ENCODE measurements at places on chromosomes 2 and 18.

- H3K4me3 ChIP-seq, result no peak overlapping the region
- H3K27ac ChIP-seq, result peak overlapping the region; percentile 2
- no peaks in the 10 kb centered on the region for H3K36me3 ChIP-seq
- peak; percentile 25 for DNase-seq
Observed at GRCh38 chr2:19046986-19047780, 311.2 kb downstream of the OSR1 start.

GRCh38 chr2:108978709-108979111 lies 10.3 kb downstream of the EDAR start:
- H3K4me1 ChIP-seq, result no peaks in the 10 kb centered on the region
- H3K27ac ChIP-seq, result no peak overlapping the region
- no peaks in the 10 kb centered on the region for H3K36me3 ChIP-seq
- DNase-seq, result no peak

GRCh38 chr2:187134306-187134705 lies 285.3 kb upstream of the ZSWIM2 start:
- no peak overlapping the region for H3K27ac ChIP-seq
- no peaks in the 10 kb centered on the region for H3K4me1 ChIP-seq
- DNase-seq, result no peak
- H3K4me3 ChIP-seq, result no peak overlapping the region
- no peaks in the 10 kb centered on the region for H3K36me3 ChIP-seq

GRCh38 chr2:220263300-220263699 lies 635.9 kb downstream of the SLC4A3 start:
- DNase-seq, result no peak
- no peak overlapping the region for H3K4me3 ChIP-seq
- H3K36me3 ChIP-seq, result no peaks in the 10 kb centered on the region
- H3K27me3 ChIP-seq, result no peaks in the 10 kb centered on the region
- no peaks in the 10 kb centered on the region for H3K4me1 ChIP-seq

- no peaks in the 10 kb centered on the region for H3K36me3 ChIP-seq
- no peak for DNase-seq
- peak overlapping the region; percentile 92 for H3K27ac ChIP-seq
- H3K27me3 ChIP-seq, result no peaks in the 10 kb centered on the region
Observed at GRCh38 chr2:64063454-64063853, 44.2 kb upstream of the VPS54 start.

- no peaks in the 10 kb centered on the region for H3K4me1 ChIP-seq
- no peak for DNase-seq
- no peaks in the 10 kb centered on the region for H3K36me3 ChIP-seq
Observed at GRCh38 chr2:209721497-209721896, 50.1 kb upstream of the UNC80 start.

DNA sequence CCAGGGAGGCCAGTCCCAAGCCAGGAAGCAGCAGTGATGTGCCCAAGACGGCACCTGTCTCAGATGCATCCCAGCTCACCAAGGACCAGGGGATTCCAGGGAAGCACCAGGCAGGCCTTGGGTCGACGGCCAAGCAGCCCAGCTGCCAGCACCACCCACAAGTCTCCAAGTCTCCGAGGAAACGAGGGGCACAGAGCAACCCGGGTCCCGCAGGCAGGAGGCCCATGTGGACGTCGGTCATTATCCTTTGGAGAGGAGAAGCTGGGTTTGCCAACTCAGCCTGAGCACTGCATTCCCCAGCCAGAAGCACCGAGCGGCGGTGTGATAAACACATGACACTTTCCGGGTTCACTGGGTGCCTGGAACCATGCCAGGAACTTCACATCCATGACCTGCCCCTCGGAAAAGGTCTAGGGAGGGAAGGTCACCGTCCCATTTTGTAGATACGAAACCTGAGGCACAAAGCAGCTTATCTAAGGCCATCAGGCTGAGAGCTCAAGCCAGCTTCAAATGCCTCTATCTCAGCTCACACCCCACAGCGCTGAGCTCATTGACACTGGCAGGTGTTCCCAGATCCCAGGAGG lies 104.5 kb downstream of the ZNF516 start:
- H3K4me1 ChIP-seq, result no peaks in the 10 kb centered on the region
- H3K4me3 ChIP-seq, result no peak overlapping the region
- no peaks in the 10 kb centered on the region for H3K27me3 ChIP-seq
- H3K36me3 ChIP-seq, result no peaks in the 10 kb centered on the region

GRCh38 chr18:50644807-50645206 lies 84.9 kb downstream of the MAPK4 start:
- DNase-seq, result no peak
- no peaks in the 10 kb centered on the region for H3K36me3 ChIP-seq
- no peak overlapping the region for H3K27ac ChIP-seq
- H3K27me3 ChIP-seq, result no peaks in the 10 kb centered on the region
- H3K4me1 ChIP-seq, result no peaks in the 10 kb centered on the region

DNA sequence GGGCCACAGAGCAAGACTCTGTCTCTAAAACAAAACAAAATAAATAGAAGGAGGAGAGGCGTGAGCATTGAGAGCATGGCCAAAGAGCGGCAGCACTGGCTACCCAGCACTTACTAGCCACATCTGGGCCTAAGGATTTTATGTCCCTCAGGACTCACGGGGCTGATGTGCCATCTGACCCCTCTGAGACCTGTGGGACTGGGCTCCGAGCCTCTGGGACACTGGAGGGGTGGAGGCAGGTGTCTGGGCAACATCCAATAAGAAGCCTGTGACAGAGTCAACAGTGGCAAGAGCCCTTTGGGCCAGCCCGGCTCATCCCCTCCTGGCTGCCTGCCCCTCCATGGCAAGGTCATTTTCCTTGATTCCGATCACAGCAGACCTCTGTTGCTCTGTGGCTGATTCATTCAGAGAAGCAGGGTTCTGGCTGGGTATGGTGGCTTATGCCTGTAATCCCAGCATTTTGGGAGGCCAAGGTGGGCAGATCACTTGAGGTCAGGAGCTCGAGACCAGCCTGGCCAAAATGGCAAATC lies 60.7 kb downstream of the RRM2 start:
- no peak overlapping the region for H3K4me3 ChIP-seq
- no peaks in the 10 kb centered on the region for H3K36me3 ChIP-seq

GRCh38 chr2:143988082-143988481 lies 531.8 kb downstream of the ZEB2 start:
- no peak overlapping the region for H3K27ac ChIP-seq
- no peaks in the 10 kb centered on the region for H3K27me3 ChIP-seq
- no peaks in the 10 kb centered on the region for H3K36me3 ChIP-seq
- DNase-seq, result no peak
- no peaks in the 10 kb centered on the region for H3K4me1 ChIP-seq
- H3K4me3 ChIP-seq, result no peak overlapping the region

DNA sequence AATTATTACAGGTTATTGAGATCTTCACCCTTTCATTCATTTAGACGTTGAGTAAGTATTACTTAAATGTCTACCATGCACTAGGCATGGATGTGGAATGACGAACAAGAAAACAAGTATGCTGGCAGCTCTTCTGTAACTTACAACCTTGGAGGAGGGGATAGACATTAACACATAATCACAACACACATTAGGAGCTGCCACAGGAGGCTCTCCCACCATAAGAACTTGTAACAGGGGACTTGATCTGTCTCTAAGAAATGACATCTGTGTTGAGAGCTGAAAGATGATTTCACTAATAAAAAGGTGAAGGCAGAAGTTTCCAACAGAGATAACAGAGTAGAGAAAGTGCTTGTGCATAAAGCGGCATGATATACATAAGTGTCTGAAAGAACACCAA lies 384.7 kb upstream of the ZEB2 start:
- H3K27ac ChIP-seq, result no peak overlapping the region
- H3K36me3 ChIP-seq, result no peaks in the 10 kb centered on the region
- H3K27me3 ChIP-seq, result no peaks in the 10 kb centered on the region
- no peak overlapping the region for H3K4me3 ChIP-seq
- H3K4me1 ChIP-seq, result no peaks in the 10 kb centered on the region

DNA sequence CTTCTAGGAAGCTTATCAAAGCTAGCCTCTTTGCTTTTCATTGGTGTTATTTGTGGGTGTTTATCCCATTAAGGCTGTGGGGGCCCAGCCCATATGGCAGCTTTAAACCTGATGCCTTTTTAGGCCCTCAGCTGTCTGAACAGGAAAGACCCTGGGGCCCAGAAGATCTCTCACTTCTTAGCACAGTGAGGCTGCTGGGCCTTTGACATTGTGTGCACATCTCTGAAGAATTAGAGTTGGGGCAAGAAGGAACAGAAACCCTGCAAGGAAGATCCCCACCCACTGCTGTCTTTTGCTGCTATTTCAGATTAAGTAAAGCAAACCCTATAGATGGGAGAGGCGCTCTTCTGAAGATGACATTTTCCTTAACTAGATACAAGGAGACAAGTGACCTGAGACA lies 250.0 kb downstream of the SMAD2 start:
- H3K36me3 ChIP-seq, result no peaks in the 10 kb centered on the region
- no peak overlapping the region for H3K27ac ChIP-seq
- no peaks in the 10 kb centered on the region for H3K27me3 ChIP-seq
- no peak overlapping the region for H3K4me3 ChIP-seq
- DNase-seq, result no peak
- H3K4me1 ChIP-seq, result no peaks in the 10 kb centered on the region

GRCh38 chr2:56376699-56377665 lies 193.2 kb downstream of the CCDC85A start:
- no peak overlapping the region for H3K4me3 ChIP-seq
- no peaks in the 10 kb centered on the region for H3K27me3 ChIP-seq
- no peak overlapping the region for H3K27ac ChIP-seq

DNA sequence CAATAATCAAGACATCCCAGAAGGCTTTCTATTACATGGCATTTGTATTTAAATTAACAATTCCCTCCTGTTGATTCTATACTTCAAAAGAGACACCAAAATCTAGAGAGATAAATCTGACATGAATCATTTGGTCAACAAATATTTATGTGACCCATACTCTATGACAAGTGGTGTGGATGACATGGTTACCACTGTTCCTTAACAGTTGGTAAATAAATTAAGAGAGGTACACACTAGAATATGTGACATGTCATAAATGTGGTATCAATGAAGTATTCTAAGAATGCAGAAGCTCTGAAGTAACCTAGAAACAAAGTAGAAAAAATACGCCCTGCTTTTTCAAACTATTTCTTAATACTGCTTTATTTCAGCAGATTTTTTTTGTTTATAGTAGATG lies 255.4 kb downstream of the EXOC6B start:
- no peaks in the 10 kb centered on the region for H3K36me3 ChIP-seq
- H3K27ac ChIP-seq, result no peak overlapping the region
- no peak overlapping the region for H3K4me3 ChIP-seq
- DNase-seq, result no peak

DNA sequence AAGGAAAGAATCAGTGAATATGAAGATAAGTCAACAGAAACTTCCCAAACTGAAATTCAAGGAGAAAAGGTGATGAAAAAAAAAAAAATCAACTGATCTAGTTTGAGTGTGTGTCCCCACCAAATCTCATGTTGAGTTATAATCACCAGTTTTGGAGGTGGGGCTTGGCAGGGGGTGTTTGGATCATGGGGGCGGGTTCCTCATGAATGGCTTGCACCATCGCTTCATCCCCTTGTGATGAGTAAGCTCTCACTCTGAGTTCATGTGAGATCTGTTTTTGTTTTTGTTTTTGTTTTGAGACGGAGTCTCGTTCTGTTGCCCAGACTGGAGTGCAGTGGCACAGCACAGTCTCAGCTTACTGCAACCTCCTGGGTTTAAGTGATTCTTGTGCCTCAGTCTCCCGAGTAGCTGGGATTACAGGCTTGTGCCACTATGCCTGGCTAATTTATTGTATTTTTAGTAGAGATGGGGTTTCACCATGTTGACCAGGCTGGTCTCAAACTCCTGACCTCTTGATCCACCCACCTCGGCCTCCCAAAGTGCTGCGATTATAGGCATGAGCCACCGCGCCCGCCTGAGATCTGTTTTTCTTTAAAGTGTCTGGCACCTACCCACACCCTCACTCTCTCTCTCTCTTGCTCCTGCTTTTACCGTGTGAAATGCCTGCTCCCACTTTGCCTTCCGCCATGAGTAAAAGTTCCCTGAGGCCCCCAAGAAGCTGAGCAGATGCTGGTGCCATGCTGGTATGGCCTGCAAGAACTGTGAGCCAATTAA lies 4.0 kb upstream of the SLC66A2 start:
- H3K4me3 ChIP-seq, result no peak overlapping the region
- DNase-seq, result no peak
- H3K36me3 ChIP-seq, result no peaks in the 10 kb centered on the region
- H3K4me1 ChIP-seq, result peaks cover 11% of the 10 kb centered on the region

DNA sequence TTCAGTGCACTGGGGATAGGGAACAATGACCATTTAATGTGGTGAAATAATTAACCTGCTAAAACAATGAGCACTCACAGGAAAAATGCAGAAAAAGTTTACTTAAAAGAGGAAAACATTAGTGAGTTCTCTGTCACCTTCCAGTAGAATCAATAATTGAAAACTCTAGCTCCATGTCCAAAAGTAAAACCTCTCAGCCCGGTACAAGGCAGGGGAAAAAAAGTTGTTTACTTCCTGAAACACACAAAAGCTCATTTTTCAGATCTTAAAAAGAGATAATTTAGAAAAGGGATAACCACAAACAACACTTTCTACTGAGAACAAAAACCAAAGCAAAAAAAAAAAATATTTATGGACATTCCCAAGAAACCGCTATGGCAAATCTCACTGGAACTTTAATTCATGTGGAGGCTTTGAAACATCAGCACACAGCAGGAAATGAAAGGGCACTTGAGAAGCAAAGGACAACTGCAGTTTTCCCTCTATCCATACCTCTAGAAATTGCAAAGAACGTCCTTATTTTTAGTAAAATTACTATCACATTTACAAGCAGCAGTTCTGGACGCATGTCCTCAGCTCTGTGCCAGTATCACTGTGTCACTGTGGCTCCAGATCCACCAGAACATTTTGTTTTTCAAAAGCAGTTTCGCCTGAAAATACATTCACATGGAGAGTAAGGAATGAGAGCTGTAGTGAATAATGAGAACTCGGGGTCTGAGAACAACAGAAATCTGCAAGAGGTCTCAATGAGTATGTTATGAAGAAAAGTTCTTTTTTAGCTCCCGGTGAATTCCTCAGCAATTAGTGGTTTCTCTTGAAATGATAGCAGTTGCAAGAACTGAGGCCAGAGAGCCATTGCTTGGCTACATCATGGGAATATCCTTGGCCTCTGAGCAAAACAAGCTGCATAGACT lies 44.7 kb upstream of the DNAH7 start:
- H3K4me3 ChIP-seq, result peak overlapping the region; percentile 40
- H3K27me3 ChIP-seq, result no peaks in the 10 kb centered on the region
- H3K27ac ChIP-seq, result peak overlapping the region; percentile 98
- no peaks in the 10 kb centered on the region for H3K36me3 ChIP-seq

DNA sequence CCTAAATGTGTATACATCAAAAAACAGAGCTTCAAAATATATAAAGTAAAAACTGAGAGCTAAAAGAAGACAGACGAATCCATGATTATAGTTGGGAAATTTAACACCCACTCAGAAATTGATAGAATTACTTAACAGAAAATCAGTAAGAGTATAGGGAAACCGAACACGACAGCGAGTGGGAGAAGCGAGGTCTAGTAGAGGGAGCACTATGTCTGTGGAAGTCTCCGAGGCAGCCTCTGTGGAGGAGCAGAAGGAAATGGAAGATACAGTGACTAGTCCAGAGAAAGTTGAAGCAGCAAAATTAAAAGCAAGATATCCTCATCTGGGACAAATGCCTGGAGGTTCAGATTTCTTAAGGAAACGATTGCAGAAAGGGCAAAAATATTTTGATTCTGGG lies 38.8 kb downstream of the NMS start:
- no peak for DNase-seq
- H3K4me1 ChIP-seq, result no peaks in the 10 kb centered on the region
- H3K27ac ChIP-seq, result no peak overlapping the region
- no peaks in the 10 kb centered on the region for H3K27me3 ChIP-seq
- no peak overlapping the region for H3K4me3 ChIP-seq

- no peaks in the 10 kb centered on the region for H3K27me3 ChIP-seq
- DNase-seq, result no peak
- H3K36me3 ChIP-seq, result no peaks in the 10 kb centered on the region
- no peak overlapping the region for H3K4me3 ChIP-seq
- no peak overlapping the region for H3K27ac ChIP-seq
- H3K4me1 ChIP-seq, result no peaks in the 10 kb centered on the region
Observed at GRCh38 chr2:52956118-52956517, 811.5 kb upstream of the CHAC2 start.

Data from osteoblast (primary cell).